ENCODE measurements at places on chromosomes 2 and 18.

- no peak for DNase-seq
Observed at GRCh38 chr2:14944562-14945346, 312.2 kb downstream of the LRATD1 start.

GRCh38 chr2:12722447-12723316 is 5.9 kb downstream of the TRIB2 start:
- DNase-seq, result no peak

DNA sequence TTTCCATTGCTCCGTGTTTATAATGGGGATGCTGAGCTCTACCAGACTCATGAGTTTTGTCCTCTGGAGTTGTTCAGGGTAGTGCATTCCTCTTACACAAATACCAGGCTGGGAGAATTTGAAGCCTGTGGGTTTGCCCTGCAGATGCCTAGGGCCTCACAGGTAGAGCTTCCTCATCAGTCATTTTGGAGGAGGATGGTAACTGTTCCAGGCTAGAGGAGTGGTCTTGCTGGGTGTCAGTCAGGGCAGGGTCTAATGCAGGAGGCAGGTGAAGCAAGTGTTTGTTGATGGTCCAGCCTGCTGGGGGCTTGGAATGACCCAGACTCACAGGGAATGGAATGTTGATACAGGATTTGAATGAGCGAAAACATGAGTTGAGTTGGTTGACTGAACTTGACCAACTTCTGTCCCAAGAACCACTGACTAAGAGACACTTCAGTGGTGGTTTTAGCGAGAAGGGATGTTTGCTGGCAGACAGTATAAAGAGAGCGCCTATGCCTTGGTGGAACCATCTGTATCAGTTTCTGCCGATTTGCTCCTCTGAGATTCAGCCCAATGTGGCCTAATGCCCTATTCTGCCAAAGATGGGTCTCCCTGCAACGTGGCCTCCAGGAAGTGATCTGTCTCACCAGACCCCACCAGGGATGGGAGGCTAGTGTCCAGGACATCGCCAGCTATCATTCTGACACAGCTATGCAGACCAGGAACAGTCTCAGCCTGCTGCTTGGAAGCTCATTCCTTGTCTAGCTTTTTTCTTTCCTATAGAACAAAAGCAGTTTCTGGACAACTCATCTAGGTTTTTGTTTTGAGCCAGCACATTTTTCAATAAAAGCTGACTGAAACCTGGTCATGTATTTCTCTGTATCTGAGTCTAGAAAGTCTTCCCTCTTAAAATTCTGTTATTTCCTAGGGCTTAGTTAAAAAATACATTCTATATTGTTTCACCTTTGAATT is 9.3 kb downstream of the IL1R2 start:
- no peak for DNase-seq

- DNase-seq, result no peak
Observed at GRCh38 chr2:216320852-216321251, 51.4 kb downstream of the MARCHF4 start.

GRCh38 chr2:197200051-197200761 is 110.4 kb downstream of the ANKRD44 start:
- DNase-seq, result no peak

DNA sequence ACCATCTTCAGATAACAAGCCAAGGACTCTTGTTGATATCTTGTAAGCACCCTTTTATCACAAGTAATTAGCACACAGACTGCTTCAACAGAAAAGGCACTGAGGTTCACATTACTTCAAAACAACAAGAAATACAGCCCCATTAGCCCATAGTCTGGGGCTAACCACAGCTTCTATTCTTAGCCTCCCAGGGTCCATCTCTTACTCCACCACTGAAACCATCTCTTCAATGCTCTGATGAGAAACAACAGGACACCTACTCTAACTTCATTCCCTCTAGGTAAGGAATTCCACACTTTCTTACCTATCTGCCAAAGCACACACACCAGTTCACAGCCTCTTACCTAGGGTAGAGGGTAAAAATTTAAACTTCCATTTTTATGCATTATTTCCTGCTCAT is 26.4 kb upstream of the CYTIP start:
- no peak for DNase-seq

GRCh38 chr2:38158378-38159118 is 82.6 kb upstream of the CYP1B1 start:
- no peak for DNase-seq

DNA sequence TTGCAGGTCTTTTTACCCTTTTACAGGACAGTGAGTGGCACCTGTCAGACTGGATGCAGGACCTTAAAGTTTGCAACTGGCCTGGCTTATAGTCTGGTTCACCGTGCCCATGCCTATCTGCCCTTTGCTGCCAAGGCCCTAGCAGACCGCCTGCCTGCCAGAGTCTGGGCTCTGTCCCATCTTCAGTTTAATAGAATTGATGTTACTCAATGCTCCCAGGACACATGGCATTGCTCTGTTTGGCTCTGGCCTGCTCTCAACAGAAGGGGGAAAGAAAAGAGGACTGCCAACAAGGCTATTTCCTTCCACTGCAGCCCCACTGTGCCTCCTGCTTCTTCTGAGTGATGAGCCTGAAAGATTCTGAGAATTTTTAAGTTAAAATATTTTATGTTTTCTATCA is 25.6 kb upstream of the TMEM178A start:
- no peak for DNase-seq

DNA sequence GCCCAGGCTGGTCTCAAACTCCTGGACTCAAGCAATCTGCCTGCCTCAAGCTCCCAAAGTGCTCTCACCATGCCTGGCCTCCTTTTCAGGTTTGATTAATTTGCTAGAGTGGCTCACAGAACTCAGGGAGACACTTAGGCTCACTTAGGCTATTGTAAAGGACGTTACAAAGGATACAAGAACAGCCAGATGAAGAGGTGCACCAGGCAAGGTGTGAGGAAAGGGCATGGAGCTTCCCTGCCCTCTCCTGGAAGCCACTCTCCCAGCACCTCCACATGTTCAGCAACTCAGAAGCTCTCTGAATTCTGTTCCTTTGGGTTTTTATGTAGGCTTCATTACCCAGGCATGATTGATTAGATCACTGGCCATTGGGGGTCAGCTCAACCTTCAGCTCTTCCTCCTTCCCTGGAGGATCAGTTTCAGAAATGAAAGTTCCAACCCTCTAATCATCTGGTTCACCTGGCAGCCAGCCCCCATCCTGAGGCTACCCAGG is 78.7 kb upstream of the RGPD5 start:
- DNase-seq, result no peak

DNA sequence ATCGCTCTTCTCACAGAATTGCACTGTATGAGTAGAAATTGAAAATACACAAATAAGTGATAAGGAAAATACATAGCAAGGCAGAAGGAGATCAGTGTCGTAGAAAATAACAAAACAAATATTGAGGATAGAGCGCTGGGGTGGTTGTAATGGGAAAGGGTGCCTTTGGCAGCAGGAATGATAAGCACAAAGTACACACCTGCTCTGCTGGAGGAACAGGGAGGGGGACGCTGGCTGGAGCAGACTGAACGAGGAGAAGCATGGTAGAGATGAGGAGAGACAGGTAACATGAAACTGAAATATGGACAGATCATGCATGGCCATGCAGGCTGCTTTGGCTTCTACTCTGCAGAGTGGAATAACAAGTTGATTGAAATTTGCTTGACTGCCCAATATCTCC is 181.2 kb upstream of the FSHR start:
- no peak for DNase-seq
